ENCODE measurements at places on chromosomes 2 and 18.

- no peak for DNase-seq
Observed at GRCh38 chr2:152568531-152568930, 148.7 kb downstream of the PRPF40A start.

DNA sequence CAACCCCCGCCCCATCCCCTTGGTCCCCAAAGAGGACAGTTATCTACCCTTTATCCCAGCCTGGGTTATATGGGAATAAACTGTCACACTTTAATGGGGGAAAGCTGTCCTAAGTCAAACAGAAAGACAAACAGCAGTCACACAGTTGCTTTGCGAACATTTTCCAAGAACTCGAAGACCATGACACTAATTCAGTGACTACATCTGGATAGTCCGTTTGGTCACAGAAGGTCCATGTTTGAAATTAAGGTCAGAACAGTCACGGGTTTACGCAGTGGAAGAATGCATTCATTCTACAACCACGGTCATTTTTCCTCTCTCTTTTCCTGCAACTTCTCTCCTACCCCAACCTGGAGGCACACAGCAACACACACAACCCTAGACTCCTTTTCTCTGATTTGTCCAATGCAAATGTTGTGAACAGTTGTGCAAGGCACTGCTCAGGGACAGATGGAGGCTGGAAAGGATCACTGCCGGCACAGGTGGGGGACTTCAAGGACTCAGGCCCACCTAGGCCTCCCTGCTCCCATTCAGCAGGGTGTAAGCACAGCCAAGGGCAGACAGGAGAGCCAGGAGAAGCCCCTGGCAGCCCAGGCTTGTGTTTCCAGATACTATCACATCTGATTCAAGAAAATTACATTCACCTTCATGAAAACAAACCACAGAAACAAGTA lies 39.9 kb downstream of the ZNF516 start:
- DNase-seq = peak; percentile 11

DNA sequence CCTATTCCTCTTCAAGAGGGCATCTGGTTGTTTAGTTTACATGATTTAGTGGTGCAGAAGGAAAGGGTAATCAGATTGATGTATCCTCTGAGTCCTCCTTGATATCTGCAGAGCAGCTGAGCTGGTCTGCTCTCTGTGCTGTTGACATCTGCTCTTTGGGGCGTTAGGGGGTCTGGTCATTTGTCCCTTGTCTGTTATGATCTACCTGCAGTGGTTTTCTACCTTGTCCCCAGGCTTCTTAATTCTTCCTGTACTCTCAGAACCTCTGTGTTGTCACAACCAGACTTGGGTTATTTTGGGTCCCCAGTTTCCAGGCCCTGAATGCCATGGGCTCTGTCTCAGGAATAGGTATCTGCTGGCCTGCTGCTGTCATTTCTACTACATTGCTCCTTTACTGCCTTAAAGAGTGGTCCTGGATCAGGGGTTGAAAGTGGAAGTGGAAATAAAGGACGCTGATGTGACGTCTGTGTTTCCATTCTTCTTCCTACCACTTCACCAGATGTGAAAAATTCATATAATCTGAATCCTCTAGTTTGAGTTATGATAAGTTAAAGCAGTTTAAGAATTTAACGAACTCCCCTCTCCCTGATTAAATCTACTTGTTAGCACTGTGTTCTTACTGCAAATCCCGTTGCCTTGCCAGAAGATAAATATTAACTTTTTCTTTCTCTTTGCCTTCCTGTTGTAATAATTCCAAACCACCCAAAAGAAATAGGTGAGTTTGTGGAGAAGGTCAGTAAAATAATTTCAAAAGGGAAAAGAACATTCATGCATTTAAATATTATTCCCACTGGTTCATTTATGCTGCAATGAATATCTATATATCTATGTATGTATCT lies 16.6 kb upstream of the CPS1 start:
- DNase-seq = no peak

- DNase-seq = no peak
Observed at GRCh38 chr2:1588051-1588977, 156.0 kb downstream of the PXDN start.

GRCh38 chr2:937530-937929 lies 13.1 kb upstream of the SNTG2 start:
- DNase-seq = no peak
